ENCODE measurements at places on chromosomes 3 and 15. TPM values are rescaled to one million over a fixed set of nuclear protein-coding genes. Genes with fewer than 3 reads are reported as not detected.

PAK6 gene
- total RNA-seq = not detected

- DNase-seq = no peak
Measured at GRCh38 chr3:122019493-122019892, 2.6 kb downstream of the ILDR1 start.

SEMA7A gene
- total RNA-seq = 16.2 TPM

IMPG2 gene
- total RNA-seq = 2.4 TPM

DNA sequence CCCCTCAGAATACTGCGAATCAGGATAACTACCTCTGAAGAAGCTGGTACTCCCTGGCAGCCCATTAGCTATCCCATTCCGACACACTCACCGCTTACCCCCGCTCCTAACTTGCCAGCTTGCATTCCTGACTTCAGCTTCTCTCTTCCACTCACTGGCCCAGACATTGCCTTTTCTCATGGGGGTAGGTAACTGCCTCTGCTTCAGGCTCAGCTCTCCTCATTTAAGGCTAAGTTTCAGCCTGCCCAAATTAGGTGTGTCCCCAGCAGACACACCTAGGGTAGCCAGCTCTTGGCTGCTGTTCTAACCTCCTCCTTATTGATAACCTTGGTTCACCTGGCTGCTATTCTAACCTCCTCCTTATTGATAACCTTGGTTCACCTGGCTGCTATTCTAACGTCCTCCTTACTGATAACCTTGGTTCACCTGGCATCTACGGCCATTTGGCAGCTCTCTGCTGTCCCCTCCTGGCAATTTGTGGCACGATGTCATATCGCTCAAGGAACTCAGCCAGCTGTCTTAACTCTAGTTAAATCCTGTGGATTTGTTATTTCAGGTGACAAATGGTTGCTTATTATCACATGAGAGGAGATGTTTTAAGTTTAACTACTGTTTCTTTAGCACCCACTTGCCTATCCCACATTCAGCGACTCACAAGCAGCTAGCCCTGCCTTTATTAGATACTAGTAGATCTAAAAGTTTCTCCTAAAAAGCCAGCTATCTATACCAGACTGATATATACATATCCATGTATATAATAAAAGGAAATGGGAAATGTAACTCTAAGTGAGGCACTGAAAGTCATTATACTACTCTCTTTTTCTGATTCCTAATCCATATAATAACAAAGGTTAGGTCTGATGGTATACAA lies 106.5 kb upstream of the ACP3 start:
- DNase-seq = peak; percentile 48

- no peak for DNase-seq
Measured at GRCh38 chr3:191135175-191135574, 63.9 kb upstream of the OSTN start.

UMPS gene
- 30.7 TPM for total RNA-seq

NEK10 gene
- total RNA-seq = 1.5 TPM

- peak; percentile 60 for DNase-seq
Measured at GRCh38 chr3:161560008-161560637, 63.5 kb downstream of the OTOL1 start.

DNA sequence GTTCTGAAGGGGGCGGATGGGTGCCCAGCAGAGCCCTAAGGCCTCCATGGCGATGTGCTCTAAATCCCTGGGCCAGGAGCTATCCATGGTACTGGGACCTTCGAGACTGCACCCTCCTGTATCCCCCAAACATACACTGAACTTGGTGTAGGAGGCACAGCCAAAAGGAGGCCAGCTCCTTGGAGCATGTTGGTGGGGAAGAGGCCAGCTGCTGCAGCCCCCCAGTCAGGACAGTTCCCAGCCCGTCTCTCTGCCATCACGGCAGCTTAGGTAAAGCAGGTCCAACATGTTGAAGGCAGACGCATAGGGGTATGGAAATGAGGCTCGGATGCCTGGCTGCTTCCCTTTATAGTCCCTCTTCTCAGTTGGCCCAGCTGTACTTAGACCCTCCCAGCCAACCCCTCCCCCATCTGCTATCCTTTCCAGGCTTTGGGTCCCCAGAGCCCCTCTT lies 1.8 kb downstream of the CAMKV start:
- peak; percentile 83 for DNase-seq

DNA sequence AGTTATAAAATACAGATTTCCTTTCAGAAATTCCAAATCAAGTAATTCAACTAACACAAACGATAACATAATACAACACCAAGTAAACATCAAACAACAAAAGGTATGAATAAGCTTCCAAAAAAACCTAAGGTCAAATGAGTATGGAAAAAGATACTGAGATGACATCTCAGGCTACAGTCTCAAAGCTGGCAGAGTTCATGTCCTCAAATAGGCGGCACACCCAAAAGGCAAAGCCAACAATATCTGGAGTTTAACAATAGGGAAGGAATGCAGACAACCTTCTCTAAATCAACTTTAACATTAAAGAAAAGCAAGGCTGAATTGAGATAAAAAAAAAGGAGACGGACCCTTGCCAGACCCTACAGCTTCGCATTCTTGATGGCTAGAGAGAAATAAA lies 346.6 kb downstream of the RSL24D1 start:
- no peak for DNase-seq

LRRC34 gene
- 3.6 TPM for total RNA-seq

DNA sequence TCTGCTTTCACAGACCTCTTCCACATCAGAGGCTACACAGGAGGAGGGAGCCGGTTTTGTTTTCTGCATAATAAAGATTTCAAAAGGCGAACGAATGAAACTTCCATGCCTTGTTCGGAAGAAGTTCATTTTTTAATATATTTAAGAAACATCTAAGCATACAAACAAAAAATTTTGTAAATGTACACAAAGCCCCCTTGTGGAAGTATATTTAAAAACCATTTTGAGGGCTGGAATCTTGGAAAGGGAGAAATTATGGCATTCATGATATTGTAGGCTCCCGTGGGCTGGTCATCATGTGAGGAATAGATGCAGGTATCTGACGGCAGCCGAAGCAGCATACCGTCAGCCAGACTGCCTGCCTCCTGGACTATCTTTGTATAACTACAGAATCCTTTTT lies 90.4 kb downstream of the MECOM start:
- no peak for DNase-seq

GRCh38 chr3:2511356-2511755 lies 412.7 kb downstream of the CNTN4 start:
- DNase-seq = peak; percentile 68

DNA sequence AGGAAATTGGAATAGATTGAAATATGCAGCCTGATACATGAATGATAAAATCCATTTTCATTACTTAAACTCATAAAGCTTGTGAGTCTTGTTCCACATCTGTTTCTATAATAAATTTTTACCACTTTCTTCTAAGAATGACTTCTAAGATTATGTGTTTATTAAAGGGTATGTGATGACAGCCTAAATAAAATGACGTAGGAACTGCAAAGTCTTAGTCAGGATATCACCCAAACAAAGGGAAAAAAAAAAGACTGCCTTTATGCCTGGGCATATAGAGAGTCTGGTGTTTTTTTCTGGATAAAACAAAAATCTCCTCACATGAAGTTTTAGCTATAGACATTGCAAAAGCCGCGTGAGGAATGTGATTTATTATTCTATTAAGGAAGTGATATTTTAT lies 844.0 kb downstream of the DIPK2A start:
- DNase-seq = no peak

DNA sequence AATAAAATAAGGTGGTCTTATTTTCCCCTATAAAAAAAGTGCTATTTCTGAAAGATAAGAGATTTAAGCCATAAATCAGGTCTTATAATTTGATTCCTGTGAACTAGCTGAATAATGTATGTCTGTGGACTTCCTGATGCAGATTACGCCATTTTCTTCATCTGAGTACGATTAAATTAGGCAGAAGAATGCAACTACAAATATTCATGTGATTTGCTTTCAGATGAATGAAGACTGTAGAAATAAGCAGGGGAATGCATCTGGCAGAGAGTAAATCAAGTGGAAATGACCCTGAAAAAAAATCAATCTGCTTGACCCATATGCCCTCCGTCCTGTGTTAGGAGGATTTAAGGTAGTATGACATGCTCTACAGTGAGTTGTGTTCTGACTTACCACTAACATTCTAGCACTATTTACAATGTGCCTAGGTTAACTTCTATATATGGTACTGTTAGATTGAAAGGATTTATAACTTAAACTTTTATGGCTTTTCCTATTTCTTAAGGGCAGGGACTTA lies 14.7 kb downstream of the BNIP2 start:
- no peak for DNase-seq

- DNase-seq = peak; percentile 40
Measured at GRCh38 chr15:74788683-74789151, 6.8 kb downstream of the CSK start.

DNA sequence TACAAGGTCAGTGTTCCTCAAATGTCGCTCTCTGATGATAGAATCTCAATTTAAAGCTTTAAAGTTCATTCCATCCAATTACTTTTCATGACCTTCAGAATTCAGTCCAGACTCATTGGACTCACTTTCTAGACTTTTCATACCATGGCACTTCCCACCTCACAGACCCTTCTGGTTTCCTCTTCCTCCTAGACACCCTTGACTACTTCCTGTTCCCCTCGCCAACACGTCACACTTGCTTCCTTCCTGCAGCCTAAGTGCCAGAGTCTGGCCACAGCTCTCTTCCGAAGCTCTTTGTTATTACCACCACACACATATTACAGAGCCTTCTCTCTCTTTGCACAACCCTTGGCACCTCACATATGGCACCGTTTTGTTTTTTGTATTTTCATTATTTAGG lies 59.1 kb upstream of the UMPS start:
- no peak for DNase-seq

DNA sequence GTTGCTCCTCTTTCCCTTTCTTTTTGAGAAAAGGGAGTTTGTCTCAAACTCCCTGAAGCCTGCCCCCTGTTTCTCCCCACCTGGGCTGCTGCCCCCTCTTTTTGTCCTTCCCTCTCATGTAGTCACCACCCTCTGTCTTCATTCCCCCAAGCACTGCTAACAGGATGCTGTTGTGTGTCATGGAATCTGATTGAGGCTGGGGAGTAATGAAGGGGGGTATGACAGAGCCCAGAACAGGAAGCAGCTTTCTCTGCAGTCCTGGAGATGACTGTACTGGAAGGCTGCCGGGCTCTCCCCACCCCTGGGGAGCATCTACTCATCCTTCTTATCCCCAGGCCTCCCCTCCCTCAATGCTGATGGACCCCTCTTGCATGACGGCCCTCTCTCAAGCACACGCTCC lies 181.6 kb downstream of the ABHD5 start:
- no peak for DNase-seq

DNA sequence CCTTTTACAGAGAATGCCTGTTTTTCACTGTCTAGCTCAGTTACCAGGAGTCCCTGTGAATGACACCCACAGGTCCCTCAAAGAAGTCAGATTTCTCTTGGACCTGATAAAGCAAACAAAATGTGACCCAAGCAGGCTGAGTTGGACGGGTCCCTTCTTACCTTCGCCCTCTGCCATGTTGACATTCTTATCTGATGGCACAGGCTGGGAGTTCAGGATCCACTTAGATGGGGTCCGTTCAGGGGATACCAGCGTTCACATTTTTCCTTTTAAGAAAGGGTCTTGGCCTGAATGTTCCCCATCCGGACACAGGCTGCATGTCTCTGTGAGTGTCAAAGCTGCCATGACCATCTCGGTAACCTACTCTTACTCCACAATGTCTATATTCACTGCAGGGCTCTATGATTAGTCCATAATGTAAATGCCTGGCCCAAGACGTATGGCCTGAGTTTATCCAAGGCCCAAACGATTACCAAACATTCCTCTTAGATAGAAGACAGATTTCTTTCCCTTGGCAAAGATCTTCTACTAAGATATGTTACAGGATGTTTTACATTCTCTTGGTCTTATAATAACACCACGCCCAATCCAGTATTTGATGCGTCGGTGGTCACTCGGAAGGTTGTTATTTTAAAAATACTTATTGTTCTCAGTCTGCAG lies 179.1 kb downstream of the THSD4 start:
- DNase-seq = no peak

DNA sequence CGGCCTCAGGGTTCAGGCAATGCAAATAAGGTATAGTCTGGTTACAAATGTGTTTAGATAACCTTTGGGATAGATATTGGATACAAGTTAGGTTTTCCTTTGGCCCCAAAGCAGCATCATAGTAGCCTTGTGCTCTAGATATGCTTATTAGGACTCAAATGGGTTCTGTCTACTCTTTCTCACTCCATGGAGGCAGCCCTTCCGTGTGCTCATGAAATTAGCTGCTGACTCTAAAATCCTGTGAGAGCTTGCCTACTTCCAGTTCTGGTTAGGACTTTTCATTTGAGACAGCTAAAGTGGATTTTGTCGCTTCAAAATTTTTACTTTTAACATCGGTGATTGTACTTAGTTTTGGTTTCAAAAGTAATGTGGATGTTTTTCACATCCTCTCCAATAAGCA lies 1.6 kb downstream of the CDV3 start:
- no peak for DNase-seq

TRPC1 gene
- total RNA-seq = 23.2 TPM
